Stimulated activated CD8-positive, alpha-beta memory T cell treated with anti-CD3 and anti-CD28 coated beads, Interleukin-7, amount 100 ng/mL, for 1 hour (primary cell): ENCODE measurements at places on chromosomes 16 and 17.
A peak's percentile ranks its signal among the peaks of the same experiment; 100 is the strongest.

DNA sequence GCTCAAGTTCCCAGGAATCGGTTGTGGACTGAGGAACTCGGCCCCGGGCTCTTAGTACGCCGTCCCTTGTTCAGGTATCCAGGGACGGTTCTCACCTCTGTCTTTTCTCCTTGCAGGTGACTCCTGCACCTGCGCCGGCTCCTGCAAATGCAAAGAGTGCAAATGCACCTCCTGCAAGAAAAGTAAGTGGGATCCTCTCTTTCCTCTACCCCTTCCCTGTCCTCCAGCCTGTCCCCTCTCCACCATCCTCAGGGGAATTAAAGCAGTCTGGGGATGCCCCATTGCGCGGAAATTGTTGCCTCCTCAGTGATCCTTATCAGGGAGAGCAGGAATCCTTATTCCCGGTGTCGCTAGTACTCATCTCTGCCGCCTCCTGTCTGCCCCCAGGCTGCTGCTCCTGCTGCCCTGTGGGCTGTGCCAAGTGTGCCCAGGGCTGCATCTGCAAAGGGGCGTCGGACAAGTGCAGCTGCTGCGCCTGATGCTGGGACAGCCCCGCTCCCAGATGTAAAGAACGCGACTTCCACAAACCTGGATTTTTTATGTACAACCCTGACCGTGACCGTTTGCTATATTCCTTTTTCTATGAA lies 585 bp downstream of the MT2A start:
- no peak for DNase-seq

DNA sequence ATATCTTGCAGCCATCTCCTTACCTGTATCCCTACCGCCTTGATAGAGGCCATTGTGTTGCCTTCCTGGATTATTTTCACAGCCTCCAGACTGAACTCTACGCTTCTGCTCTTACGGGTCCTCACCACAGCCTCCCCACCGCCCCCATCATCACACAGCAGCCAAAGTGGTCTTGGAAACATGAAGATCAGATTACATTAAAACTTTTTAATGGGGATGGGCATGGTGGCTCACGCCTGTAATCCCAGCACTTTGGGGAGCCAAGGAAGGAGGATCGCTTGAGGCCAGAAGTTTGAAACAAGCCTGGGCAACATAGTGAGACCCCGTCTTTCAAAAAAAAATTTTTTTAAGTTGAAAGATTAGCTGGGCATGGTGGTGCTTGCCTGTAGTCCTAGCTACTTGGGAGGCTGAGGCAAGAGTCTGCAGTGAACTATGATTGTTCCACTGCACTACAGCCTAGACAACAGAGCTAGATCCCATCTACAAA lies 150.5 kb downstream of the NPIPB5 start:
- no peak for DNase-seq

DNA sequence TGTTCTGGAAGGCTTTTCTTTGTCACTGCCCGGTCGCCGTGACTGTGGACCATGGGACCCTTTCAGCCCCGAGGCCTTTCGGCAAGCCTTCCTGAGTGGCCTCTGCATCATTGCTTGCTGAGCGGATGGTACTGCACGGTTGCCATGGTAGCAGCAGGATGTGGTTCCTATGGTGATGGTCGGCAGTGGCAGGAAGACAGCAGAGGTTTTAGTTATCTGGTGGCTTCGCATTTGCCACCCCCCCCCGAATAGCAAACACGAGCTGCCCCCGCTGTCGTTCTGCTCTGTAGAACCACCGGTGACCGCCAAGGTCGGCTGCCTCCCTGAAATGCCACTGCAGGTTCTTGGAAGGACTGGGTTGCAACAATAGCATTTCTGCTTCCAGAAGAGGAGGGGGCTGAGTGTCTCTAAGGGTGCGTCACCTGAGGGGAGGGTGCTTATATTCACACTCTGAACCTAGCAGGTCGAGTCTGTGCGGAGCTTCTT lies 76.6 kb downstream of the CMIP start:
- peak; percentile 57 for DNase-seq

DNA sequence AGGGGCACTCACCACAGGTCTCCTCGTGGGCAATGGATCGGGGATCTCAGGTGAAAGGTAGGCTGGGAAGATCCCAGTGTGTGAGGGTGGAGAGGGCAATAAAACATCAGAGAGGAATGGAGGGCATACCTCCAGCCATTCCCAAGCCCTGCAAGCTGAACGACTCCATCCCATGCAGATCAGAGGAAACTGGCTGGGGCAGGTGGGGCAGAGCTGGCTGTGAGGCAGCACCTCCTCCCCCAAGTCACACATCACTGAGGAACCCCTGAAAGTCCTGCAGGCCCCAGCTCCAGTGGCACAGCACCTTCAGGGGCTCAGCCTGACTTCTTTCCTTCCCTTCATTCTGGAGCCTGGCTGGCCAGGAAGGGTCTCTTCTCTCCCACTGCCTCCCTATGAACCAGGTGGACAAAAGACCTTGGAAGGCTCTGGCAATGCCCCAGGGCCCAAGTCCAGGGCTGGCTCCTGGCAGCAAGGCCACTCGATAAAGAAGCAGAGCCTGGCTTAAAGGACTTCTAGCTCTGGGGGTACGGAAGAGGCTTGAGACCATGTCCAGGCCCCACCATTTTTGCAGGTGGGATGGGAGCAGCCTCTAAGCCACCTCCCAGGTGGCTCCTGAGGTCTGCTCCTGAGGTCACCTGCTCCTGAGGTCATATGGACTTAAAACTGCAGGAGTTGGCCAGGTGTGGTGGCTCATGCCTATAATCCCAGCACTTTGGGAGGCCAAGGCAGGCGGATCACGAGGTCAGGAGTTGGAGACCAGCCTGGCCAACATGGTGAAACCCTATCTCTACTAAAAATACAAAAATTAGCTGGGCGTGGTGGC lies 13.5 kb upstream of the TMEM208 start:
- no peak for DNase-seq

GRCh38 chr16:27531826-27532800 lies 17.6 kb downstream of the GTF3C1 start:
- no peak for DNase-seq

- no peak for DNase-seq
These were observed 154.4 kb downstream of the FOXL1 start for GRCh38 chr16:86732621-86733295.

- no peak for DNase-seq
These were observed 20.6 kb downstream of the CSNK2A2 start for GRCh38 chr16:58177353-58177710.

DNA sequence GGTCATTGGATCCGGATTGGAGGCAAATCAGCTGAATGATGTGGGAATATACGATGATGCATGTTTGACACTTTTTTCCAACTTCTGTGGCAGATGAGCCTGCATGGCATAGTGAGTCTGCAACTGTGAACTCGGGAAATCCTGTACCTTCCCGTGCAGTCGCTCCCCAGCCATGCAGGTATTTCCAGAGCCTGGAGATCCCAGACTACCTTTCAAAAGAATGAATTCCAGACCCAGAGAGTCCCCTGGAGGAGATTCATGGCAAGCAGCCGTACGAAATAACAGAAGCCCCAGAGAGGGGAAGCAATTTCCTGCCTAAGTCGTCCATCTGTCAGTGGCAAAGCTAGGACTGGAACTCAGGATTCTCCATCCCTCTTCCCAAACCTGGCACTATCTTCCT lies 75.7 kb upstream of the FAM20A start:
- no peak for DNase-seq

GRCh38 chr17:45225964-45226530 lies 4.4 kb downstream of the FMNL1 start:
- peak; percentile 84 for DNase-seq

DNA sequence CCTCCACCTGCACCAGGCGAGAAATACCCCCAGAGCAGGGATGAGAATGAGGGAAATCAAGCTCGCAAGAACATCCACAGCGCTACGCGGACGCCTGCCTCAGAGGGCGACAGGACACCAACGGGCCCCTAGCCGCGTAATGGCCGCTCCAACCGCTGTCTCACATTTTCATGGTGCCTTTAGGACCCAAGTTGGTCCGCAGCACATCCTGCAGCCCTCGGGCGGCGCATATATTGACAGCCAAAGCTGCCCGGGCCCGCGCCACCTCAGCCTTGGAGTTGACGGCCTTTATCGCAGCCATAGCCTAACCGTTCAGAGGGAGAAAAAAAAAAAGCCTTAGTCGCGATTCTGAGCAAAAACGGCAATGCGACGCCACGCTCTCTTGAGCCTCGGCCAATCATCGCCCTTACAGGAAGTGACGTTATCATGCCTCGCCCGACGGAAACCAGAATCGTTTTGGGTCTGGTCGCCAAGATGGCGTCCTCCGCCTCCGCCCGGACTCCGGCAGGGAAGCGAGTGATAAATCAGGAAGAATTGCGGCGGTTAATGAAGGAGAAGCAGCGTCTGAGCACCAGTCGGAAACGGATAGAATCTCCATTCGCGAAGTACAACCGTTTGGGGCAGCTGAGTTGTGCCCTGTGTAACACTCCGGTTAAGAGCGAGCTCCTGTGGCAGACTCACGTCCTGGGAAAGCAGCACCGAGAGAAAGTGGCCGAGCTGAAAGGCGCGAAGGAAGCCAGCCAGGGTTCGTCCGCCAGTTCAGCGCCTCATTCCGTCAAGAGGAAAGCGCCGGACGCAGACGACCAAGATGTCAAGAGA lies at the start of the genes CCT6B and ZNF830:
Gene CCT6B, minus strand, starts transcription at position 368 of the 819 bp plus-strand sequence. Its CDS starts 67 bp downstream, at position 301.
Gene ZNF830, plus strand, starts transcription at position 448 of the 819 bp plus-strand sequence. Its CDS starts 27 bp downstream, at position 475.
- peak; percentile 75 for DNase-seq

GRCh38 chr17:47789611-47790561 lies 31.7 kb downstream of the OSBPL7 start:
- DNase-seq, result peak; percentile 20

DNA sequence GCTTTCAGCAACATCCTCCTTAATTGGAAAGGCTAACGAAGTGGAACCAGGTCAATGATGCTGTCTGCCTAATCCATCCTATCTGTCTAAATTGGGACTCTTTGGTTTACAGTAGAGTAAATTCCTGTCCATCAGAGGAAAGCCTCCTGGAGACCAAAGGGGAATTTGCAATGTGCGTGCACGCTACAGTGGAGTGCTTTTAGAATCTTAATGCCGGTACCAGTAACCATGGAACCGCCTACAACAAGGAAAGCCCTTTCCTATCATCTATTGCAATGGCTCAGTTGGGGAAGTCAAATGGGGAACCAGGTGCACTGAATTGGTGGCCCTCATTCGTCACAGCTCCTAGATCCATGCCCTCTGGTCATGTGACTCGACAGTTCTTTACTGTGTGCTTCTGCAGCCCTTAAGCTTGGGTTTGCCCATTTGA lies 110.1 kb downstream of the XYLT1 start:
- DNase-seq, result no peak

- no peak for DNase-seq
These were observed 58.2 kb downstream of the MARCHF10 start for GRCh38 chr17:62749926-62750325.

DNA sequence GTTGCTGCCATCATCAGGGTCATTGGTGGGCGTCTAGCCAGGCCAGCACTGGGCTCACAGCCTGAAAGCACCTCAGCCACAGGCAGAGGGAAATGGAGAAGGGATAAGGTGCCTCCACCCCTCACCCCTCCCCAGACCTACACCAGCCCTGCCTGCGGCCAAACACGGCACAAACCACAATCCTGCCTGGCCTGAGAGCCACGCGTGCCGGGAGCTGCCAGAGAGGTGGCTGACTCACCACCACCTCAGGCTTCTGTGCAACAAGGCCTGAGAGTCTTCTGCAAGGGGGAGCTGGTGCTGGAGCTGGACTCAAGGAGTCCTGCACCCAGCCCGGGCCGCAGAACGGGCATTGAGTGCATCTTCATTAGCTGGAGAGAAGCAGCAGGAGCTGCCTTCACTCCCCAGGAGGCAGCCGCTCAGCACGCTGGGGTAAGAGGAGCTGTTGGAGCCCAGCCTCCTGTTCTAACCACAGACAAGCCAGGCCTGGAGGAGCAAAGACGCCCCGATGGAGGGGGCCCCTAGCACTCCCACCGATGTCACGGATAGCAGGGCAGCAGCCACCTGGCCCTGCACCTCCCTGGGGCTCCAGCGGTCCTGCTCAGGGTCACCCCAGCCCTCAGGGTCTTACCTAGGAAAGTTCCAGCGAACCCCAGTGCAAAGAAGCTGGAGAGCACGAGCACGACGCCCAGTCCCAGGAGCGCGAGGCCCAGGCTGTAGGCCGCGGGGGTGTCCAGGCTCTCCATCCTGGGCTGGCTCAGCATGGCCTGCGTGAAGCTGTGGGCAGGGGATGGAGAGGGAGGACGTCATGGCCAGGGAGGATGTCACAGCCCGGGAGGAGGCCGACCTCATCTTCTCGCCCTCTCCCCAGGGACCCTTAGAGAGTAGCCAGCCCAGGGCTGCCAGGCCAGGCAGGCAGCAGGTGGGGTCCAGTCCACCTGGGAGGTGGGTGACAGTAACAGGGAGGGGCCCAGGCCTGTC lies 16.0 kb upstream of the RASD1 start:
- DNase-seq, result no peak

DNA sequence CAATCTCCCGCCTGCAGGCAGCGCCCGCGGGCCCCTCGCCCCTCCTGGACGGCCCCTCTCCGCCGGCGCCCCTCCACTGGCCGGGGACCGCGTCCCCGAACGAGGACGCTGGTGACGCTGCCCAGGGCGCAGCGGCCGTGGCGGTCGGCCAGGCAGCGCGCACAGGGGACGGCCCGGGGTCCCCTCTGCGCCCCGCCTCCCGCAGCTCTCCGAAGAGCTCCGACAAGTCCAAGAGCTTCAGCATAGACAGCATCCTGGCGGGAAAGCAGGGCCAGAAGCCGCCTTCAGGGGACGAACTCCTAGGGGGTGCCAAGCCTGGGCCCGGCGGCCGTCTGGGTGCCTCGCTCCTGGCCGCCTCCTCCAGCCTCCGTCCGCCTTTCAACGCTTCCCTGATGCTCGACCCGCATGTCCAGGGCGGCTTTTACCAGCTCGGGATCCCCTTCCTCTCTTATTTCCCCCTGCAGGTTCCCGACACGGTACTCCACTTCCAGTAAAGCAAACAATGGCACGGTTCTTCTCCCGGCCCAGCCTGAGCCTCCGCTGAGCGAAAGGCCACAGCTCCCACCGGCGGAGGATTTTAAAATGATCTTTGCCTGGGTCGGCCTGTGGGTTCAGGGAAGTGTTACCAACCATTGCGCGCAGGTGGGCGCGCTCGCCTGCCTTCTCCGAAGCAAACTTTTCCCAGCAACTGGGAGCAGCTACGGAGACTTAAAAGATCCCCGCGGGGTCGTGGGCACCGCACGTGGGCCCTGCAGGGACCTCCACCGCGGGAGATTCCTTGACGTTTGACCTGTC lies 1.1 kb downstream of the FOXL1 start:
- DNase-seq, result no peak

DNA sequence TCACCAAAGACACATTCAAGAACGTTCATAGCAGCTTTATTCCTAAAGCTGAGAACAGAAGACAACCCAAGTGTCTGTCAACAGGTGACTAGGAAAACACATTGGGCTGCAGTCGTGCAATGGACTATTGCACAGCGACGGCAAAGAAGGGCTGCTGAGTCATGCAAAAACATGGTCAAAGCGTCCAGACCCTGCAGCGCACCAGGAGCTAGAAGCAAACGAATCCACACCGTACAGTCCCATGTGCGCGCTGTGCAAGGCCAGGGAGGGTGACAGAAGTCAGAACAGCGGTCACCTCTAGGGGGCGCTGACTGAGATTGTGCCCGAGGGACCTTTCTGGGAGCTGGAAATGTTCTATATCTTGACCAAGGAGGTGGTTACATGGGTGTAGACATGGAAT lies 266.4 kb downstream of the MAF start:
- DNase-seq, result no peak

DNA sequence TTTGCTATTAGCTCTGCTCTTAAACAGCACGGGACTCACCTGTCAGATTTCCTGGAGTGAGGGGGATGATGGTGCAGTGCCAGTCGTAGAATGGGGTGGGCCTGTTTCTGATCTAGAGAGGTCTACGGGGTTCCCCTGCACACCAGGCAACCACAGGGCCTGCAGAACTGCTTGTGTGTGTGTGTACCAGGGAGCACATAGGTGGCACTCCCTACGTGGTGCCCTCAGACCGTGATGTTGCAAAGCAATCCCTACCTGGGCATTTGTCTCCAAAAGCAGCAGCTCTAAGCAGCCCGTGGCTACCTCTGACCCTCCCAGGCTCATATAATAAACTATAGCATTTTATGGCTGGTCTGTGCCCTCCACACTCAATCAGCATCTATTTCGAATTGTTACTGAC lies 38.5 kb downstream of the MPRIP start:
- DNase-seq, result no peak
